ENCODE measurements at places on chromosomes 4 and X. TPM values are rescaled to one million over a fixed set of nuclear protein-coding genes. Genes with fewer than 3 reads are reported as not detected.

Gene SRPX
- 1.2 TPM for total RNA-seq

DNA sequence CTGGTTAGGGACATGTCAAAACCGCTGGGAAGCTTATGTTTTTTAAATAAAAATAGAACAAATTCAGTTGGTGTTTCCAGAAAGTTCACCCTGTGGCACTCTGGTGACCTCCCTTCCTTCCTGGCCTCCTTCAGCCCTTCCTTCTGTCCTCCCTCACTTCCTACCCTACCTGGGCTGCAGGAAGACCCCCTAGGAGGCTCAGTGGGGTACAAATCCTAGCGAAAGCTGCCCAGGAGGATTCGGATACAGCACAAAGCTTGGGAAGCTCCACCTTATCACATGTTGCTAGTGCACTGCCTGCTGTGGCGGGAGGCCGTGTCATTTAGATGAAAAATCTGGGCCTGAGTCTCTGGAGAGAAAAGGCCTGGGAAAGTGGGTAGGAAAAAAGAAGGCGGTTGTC is 60.5 kb downstream of the FHDC1 start:
- DNase-seq: no peak

DNA sequence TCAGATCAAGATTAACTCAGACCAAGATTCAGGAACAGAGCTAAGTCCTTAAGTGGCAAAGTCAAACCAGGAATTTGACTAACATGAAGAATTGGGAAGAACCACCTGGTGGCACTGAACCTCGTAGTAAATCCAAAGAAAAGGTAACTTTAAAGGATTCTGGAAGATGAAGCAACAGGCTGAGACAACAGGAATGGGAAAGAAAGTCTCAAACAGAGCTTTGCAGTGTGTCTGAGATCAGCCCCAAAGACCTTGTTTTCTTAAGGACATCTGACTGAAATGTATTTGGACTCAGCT is 126.1 kb downstream of the ASB9 start:
- DNase-seq: no peak

Gene PNPLA4
- 14.8 TPM for total RNA-seq

Gene EDNRA
- total RNA-seq: 0.29 TPM

Gene BMPR1B
- 9.2 TPM for total RNA-seq

Gene SSX4
- total RNA-seq: not detected

GRCh38 chr4:79362626-79363025 is 36.8 kb upstream of the NAA11 start:
- DNase-seq: no peak

GRCh38 chr4:21710179-21710835 is 238.3 kb downstream of the KCNIP4 start:
- DNase-seq: no peak

Gene CFAP47
- total RNA-seq: 1.0 TPM

- DNase-seq: peak; percentile 5
These were observed 728.9 kb downstream of the PCDH18 start for GRCh38 chr4:136803433-136803832.

- no peak for DNase-seq
These were observed 11.6 kb downstream of the POLR2B start for GRCh38 chr4:56990109-56990905.

DNA sequence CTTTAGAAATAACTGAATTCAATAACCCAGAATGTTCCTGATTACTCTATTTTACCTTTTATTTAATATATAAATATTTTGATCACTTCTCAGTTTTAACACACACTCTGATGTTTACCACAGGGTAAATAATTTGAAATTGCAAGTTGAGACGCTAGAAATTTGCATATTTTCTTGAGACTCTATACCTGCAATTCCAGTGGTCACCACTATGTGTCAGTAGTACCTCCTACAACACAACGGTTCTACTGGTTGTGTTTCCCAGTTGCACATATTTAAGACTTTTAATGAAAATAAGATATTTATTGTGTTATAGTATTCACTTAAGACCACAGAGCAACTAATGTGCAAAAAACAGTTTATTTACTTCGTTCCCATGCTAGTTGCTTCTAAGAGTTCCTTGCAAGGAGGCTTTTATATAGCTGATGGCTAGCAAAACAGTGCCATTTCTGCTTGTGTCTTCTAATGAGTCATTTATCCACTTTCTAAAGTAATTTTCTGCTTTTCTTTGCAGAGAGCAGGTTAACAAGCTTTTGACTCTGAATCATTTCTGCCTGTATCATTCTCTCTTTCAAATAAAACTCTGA is 98.9 kb upstream of the PDLIM3 start:
- no peak for DNase-seq

Gene F11
- total RNA-seq: 0.86 TPM

GRCh38 chr4:56976283-56976836 is 1.0 kb downstream of the NOA1 start:
- DNase-seq: peak; percentile 5

Gene NPY2R
- total RNA-seq: not detected

- no peak for DNase-seq
These were observed 555.6 kb upstream of the IGFBP7 start for GRCh38 chr4:57665806-57666205.

GRCh38 chr4:106816496-106816895 is 219.6 kb downstream of the DKK2 start:
- DNase-seq: no peak

DNA sequence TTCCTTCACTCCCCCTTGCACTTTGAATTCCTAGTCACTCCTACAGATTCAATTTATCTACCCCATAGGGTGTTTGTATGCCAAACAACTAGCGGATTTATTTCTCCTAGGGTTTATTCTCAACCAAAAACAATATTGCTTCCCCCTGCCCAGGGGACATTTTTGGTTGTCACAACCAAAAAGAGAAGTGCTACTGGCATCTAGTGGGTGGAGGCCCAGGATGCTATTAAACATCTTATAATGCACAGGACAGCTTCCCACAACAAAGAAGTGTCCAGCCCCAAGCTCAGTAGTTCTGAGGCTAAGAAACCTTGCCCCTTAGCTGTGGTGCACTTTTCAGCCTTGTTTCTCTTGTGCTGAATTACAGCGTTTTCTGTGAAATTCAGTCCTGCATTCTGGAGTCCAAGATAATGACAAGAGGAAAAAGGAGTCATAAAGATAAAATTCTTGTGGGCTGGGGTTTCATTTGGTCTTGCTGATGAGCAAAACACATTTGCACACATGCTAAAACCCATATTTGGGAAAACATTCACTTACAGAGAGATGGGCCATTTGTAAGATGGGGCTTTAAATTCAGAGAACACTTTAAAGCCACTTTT is 11.2 kb upstream of the SYTL4 start:
- DNase-seq: no peak

Gene TREX2
- total RNA-seq: 2.0 TPM

DNA sequence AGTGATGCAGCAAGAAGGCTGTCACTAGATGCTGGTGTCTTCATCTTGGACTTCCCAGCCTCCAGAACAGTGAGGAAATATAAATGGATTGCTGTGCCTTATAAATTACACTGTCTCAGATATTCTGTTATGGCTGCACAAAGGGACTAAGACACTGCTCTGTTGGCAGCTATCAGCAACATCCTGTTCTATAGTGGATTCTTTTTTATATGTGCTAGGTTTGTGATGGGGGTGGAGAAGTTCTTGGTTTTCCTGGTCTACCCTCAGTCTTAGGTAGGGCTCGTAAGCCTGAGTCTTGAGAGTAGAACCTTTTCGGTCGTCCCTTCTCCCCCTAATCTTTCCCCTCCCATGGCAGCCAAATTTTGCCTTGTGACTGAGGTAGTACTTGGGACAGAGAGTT is 17.3 kb downstream of the STIM2 start:
- no peak for DNase-seq

Gene NPNT
- 90.1 TPM for total RNA-seq

Gene STATH
- total RNA-seq: not detected

DNA sequence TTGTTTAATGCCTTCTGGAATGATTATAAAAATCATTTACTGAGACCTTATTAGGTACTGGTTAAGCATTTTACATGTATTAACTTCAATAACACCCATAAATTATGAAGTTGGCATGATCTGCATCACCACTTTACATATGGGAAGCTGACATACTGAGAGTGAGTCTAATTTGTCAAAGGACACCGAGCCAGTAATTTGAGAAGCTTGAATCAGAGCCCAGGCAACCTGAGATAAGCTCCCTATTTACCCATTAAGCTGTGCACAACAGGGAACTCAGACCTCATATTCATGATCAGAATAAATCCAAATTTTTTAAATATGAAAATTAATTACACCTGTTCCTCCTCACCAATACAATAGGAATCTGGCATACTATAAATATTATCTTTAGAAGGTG is 247.9 kb upstream of the EPHA5 start:
- DNase-seq: no peak

DNA sequence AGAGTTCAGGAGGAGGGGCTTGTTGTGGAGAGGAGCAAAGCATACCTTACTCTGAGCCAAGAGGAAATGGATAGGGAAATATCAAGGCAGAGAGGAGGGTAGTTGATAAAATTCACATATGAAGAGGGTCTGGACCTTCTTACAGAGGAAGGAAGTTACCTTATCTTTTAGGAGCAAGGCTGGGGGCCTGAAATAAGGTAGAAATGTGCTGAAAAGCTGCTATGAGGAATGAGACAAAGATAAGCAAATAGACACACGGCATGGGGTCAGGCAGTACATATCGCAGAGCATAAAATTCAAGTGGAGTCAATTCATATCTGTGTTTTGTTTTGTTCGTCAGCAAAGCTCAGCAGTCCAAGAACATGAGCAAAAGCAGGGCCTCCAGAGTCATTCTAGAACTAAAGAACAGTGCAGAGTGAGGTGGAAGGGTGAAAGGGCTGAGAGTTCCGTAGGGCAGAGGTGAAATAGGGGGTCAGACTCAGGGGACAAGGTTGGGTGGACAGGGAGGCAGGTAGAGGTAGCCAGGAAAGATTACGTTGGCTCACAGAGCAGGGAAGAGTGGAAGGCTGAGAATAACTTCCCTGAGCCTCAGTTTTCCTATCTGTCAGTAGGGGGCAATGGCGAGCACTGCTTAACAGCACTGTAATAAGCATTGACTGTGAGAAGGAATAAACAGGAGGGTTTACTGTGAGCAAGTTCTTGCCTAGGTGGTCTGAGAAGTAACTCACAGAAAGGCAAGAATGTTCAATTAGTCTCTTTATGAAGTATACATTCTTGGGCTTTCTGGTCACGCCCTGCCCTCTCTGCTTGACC is 9.2 kb downstream of the VSIG4 start:
- no peak for DNase-seq

Gene PAGE2
- total RNA-seq: not detected

DNA sequence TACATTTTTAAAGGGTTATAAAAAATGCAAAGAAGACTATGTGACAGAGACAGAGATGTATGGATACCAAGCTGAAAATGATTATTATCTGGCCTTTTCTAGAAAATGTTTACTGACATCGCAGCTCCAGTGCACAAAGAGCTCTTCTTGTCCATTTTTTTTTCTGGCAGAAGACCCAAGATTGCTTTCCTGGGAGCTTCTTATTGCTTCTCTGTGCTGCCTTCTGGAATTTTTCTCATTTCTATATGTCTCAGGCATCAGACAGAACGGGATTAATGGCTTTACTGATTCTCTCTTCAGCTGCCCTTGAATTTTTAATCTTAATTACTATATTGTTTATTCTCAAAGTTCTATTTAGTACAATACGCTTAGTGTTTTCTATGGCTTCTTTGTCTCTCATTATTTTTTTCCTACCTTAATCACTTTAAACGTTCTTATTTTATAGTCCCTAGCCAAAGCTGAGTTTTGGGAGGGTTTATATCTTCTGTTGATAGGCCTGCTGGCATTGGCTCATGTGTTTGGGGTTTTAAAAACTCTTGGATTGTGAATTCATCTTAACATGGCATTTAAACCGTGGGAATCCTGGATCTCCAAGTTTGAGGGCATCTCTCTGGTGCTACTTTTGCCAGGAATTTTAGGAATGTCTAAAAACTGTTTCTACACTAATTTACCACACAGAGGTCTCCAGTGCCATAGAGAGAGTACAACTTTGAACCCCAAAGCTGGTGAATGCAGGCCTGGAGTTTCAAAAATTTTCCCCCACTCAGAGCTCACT is 138.9 kb upstream of the LNX1 start:
- DNase-seq: no peak

GRCh38 chr4:158111241-158111640 is 61.6 kb downstream of the GASK1B start:
- DNase-seq: no peak
